ENCODE measurements at places on chromosomes 7 and 10.

DNA sequence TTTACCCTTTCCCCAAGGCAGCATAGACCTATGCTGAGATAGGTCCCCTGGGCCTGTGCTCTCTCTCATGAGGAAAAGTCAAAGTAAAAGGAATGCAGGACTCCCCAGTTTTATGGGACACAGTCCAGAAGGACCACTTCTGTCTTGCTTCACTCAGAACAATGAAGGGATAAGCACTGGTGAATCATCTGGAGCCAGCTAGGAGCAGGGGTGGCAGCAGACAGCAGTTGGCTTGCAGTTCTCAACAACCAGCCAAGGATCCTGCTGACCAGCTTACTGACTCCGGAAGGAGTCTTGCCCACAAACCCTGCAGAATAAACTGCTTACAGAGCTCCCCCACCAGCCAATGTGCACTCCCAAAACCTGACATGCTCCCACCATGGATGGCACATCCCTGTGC is 152.1 kb upstream of the GHITM start:
- no peak for DNase-seq

DNA sequence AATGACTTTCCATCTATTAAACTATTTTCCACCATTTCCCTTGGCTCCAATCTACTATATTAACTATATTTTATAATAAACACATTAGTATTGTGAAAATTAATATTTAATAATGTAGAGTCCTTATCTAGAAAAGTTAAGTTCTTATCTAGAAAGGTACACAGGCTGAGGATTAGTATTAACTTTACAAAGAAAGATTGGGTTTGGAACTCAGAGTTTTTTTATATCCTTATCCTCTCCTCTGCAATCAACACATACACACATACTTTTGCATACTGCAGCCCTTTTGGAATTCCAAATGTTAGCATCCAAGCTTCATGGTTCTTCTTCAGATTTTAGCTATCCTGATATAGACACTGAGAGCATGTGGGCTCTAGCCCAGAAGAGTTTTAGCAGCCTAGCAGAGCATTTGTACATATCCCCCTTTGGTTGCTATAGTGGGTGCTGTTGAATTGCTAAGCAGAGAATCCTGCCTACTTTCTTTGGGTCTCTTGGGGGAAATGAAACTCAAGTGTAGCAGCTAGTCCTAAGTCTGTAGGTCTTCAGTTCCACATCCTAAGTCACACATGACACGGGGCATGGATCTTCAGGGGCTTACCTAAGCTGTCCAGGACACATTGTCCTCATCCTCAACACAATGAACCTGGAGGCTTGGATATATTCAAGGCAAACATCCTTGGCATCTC is 874.6 kb downstream of the LRMDA start:
- DNase-seq: no peak

DNA sequence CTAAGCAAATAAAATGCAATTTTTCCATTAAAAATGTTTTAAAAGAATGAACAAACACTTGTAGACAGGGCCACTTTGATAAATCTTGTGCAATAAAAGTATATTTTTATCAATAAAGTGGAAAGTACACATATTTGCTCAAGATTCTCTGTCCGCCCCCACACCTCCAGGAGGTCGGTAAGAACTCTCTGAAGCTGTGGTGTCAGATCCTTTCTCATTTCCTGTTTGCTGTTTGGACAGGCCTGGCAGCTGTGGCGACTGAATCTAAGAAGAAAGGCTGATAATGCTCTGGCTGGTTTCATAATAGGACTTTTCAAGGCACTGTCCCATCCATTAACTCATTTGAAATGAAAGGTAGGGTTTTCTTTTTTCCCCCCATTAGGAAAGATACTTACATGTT is 15.3 kb upstream of the ASB4 start:
- no peak for DNase-seq

- DNase-seq: peak; percentile 68
Measured at GRCh38 chr7:150451833-150452461, 1.5 kb downstream of the GIMAP8 start.

- no peak for DNase-seq
Measured at GRCh38 chr7:32043688-32044087, 26.5 kb downstream of the PDE1C start.

- DNase-seq: no peak
Measured at GRCh38 chr7:20794676-20795075, 8.0 kb upstream of the SP8 start.

DNA sequence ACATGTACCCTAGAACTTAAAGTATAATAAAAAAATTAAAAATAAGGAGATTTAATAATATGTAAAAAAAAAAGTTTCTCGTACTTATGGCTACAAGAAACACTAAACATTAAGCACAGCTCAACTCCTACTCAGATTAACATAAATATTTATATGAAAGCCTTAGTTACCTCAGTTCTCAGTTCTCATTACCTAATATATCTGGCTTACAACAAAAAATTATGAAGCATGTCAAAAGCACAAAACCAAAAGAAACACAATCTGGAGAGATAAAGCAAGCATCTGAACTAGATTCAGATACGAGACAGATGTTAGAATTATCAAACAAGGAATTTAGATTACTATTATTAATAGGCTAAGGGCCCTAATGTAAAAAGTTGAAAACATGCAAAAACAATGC is 40.1 kb downstream of the RNF133 start:
- no peak for DNase-seq

DNA sequence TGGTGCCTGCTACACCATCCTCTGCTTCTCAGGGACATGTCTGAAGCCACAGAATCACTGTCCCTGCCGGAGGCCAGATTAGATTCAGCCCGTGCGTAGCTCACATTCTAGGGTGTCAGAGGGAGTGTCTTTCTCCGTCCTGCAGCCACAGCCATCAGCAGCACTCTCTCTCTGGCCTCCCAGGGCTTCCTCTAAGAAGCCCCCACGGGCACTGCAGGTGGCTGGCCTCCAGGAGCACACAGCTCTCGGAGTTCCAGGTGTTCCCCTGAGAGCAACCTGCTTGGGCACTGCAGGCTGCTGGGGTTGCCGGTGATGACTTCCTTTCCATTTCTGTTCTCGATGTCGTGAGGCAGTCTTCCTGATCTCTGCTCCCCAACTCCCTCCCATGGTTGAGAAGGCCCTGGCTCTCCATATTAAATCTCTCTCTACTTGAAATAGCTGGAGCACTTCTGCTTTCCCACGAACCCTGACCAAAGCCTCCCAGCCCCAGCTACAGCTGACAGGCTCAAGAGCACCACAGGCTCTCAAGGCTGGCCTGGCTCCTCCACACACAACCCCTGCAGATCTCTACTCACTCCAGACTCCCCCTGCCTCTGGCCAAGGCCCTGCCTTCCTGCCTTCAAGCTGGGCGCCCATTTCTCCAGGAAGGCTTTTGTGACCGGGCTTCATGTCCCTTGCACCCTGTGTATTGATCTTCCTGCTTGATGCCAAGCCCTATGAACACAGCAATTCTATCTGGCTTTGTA is 49.0 kb upstream of the TMEM72 start:
- DNase-seq: no peak

GRCh38 chr7:130875265-130875741 is 141.3 kb upstream of the KLF14 start:
- peak; percentile 67 for DNase-seq

GRCh38 chr10:129743738-129744133 is 220.3 kb downstream of the EBF3 start:
- DNase-seq: no peak

GRCh38 chr10:131000244-131000643 is 311.3 kb downstream of the TCERG1L start:
- no peak for DNase-seq

DNA sequence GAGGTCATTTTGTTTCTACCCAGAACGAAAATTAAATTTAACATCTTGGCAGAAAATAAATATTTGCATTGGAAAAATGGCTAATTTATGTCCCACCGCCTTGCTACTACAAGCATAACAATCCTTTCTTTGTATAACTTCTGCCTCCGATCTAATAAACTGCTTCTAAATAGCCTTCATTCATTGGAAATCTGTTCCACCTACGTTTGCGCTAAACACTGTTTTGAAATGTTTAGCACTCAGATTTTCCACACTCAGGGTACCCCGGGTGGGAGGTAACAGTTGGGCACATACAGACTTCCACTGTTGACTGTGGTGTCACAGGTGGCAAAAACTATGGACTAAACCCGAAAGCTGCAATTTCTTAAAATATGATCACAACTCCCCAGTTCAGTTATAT is 96.4 kb downstream of the FGFR2 start:
- DNase-seq: no peak

DNA sequence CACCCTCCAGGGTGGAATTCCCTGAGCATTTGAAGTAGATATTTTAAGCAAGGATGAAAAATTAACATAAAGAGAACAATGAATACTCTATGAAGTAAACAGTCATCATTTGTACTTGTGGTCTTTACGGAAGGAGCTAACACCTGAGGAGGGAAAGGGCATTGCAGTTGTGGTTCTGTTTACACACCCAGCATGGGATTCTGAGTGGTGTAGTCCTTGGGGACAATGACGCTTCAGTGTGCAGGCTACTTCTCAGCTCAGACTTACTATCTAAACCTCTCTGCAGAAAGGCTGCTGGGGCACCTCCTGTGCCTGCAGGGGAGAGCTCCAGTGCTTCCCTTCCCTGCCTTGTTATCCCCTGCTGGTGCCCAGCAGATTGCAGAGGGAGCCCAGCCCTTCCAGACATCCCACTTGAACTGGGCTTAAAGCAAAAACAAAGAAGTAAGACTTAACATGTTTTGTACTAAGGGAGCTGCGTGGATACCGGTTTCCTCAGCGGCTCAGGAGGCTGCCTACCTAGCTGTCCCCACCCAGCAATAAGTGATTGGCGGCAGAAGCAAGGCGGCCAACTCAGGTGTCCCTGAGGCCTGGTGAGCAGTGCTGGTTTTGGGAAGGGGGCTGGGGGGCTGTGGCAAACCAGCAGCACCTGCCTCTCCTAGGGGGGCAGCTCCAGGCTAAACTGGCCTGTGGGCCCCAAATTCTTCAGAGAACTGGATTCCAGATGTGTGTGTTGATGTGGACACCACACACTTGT is 89.1 kb downstream of the CELF2 start:
- DNase-seq: no peak

GRCh38 chr7:132177708-132178401 is 398.4 kb downstream of the PLXNA4 start:
- no peak for DNase-seq

GRCh38 chr7:44348300-44348699 is 22.9 kb upstream of the CAMK2B start:
- DNase-seq: no peak

DNA sequence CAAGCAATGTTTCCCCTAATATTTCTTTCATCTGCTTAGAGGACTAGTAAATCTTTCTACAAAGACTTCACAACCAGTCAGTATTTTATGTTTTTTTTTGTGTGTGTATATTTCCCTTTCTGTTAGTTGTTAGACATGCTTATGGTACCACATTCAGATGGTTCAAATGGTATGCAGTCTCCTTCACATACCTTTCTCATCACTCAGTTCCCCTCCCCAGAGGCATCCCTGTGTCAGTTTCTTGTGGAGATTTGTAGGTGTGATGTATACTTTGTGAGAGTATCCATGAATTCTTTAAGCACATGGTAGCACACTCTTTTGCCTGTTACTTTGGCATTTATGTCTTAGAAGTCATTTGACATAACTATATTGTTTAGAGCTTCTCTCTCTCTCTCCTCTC is 4.4 kb downstream of the ZNF485 start:
- no peak for DNase-seq

DNA sequence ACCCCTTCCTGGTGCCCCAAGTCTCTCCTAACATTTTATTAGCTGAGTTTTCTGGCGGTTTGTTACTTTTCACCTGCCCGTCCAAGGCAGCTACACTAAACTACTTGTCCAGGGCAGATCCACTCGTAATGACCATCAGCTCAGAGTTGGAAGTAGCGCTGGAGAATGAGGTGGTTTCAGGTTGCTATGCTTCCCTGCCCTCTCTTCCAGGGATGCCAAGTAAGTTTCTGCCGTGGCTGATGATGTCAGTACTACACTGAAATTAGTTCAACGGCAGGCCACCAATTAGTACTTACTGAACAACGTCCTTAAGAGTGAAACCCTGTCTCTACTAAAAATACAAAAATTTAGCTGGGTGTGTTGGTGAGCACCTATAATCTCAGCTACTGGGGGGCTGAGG is 55.2 kb downstream of the DIP2C start:
- DNase-seq: no peak

DNA sequence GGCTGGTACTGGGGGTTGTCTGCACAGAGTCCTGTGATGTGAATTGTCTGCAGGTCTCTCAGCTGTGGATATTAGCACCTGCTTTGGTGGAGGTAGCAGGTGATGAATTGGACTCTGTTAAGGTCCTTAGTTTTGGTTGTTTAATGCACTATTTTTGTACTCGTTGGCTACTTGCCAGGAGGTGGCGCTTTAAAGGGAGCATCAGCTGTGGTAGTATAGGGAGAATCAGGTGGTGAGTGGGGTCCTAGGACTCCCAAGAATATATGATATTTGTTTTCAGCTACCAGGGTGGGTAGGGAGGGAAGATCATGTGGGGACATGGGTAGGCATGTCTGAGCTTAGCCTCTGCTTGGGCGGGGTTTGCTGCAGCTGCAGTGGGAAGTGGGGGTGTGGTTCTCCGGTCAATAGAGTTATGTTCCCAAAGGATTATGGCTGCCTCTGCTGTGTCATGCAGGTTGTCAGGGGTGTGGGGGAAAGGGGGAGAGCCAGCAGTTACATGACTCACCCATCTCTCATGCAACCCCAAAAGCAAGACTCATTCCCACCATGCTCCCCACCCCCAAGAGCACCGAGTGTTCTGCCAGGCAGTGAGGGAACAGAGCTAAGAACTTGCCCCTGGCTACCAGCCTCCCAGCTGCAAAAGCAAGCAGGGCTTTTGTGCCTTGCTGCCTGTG is 53.7 kb upstream of the ZNF273 start:
- DNase-seq: no peak

DNA sequence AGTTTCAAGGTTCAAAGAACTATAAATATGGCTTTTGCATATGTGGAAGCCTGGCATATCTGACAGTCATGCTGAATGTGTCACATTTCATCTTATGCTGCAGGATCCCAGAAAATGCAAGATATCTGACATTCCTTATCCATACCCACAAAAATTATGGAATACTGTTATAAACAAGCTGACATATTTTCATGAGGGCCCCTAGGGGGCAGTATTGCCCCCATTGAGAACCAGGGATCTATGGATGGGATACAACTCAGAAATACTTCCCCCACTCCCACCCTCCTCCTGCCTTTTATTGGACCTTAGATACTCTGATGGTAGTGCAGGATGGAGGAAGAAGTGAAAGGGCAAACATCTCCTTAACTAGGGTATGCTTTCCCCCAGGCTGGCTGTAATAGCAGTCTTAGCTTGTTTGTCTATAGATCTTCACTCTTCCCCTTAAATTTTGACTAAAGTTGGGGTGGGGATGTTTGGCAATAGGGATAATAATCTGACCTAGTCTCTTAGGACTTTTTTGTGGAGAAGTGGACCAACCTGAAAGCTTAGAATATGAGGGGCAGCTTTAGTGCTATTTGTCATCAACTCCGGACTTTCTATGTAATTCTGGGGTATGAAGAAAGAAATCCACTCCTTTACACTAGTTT is 3.5 kb upstream of the GNGT1 start:
- no peak for DNase-seq
